ENCODE measurements at places on chromosomes 5 and 9.

DNA sequence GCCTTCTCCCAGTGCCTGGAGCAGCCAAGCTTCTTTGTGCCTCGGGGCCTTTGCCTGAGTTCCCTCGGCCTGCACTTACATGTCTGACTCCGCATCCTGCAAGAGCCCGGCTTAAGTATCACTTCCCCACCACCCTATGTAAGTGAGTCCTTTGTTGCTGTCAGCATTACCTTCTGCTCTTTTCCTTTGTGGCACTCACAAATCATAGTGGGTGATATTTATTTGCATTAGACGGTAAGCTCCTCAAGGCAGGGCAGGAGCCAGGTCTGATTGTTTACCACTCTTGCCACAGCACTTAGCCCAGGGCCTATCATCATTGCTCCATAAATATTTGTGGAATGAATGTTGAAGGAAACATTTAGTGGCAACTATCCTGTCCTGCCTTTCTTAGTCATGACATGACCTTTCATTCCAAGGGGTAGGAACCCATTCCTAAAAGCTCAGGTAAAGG is 4.8 kb downstream of the GM2A start:
- no peak for DNase-seq

- DNase-seq, result no peak
Measured at GRCh38 chr5:11790201-11790600, 114.0 kb downstream of the CTNND2 start.

DNA sequence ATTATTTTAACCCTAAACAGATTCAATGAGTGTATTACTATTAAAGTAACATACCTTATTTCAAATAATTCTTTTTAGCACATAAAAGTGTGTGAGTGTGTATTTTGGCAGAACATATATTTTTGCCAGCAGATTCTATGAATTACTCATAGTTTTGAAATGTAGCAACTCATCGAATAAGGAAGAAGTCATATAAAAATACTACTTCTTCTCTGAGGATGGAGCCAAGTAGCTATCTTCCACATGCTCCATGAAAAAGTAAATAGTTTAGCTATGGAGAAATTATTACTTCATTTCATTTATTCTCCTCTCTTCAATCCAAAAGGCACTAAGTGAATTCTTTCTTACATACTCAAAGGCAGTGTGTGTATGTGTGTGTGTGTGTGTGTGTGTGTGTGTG is 1090.4 kb upstream of the CDH6 start:
- DNase-seq, result no peak

DNA sequence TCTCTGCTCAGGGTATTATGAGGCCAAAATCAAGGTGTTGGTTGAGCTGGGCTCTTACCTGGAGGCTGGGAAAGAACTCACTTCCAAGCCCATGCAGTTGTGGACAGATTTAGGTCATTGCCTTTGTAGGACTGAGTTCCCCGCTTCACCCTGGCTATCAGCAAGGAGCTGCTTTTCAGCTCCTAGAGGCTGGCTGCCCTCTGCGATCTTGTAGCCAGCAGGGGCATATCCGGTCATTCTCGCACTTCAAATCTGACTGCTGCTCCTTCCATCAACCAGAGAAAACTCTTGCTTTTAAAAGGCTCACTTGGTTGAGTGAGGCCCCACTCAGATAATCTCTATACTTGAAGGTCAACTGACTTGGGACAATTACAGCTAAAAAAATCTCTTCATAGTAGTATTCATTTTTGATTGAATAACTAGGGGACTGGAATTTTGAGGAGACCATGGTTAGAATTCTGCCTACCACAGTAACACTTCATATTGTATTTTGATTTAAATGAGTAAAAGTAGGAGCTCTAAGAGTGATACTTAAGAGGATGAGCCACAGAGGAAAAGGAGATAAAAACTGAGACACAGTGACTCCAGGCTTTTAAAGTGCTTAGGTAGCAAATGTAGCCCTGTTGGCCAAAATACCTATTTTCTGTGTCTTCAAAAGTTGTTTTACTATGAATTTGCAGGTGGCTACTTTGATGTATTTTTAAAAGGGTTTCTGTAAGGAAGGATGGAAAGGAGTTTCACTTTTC is 137.4 kb downstream of the CD180 start:
- DNase-seq, result no peak

GRCh38 chr5:59360130-59360555 is 533.4 kb downstream of the PDE4D start:
- no peak for DNase-seq

DNA sequence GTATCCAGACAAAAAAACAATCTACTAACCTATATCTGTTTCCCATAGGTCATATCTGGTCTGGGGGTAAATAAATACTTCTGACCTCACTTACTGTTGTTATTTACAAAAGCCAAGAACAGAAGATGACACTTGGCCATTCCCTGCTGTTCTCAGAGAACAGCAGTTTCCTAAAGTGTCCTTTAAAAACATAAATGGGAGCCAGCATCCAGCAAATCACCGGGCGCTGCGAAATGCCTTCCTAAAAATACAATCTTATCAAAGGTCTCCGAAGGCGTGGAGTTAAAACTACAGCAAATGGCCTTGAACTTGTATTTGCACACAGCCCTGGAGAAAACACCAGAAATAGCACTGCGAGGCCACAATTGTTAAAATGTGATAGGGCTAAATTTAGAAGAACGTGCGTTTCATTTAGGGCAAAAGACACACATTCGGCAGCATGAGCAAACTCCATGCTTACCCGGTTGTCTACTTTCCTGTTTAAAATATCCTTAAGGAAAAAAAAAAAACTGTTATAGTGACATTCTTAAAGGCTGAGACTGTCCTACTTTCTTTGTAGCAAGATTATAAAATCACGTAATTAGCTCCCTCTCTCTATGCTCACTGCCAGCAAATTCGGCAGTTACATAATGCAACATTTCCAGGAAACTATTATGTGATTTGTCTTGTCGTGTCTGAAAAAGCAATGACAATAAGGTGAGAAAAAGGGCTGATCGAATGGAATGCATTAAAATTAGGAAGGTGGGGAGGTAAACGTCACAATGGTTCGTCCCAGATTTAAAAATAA is 1.5 kb downstream of the NFIL3 start:
- DNase-seq, result no peak
